Caco-2 (cell line): ENCODE measurements at places on chromosomes 2 and 18.

DNA sequence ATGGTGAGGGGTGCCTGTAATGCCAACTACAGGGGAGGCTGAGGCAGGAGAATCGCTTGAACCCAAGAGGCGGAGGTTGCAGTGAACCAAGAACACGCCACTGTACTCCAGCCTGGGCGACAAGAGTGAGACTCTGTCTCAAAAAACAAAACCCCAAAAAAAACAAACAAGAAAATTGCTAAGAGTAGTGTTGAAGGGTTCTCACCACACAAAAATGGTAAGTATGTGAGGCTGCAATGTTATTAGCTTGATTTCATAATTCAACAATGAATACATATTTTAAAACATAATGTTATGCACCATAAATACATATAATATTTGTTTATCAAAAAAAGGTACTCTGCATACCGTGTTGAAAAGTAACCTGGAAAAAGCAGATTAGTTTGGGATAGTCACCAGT, 45.8 kb downstream of the PSMG2 start:
- DNase-seq: no peak

- no peak for DNase-seq
These were observed 170.5 kb downstream of the ANKRD44 start for GRCh38 chr2:197140045-197140444.

DNA sequence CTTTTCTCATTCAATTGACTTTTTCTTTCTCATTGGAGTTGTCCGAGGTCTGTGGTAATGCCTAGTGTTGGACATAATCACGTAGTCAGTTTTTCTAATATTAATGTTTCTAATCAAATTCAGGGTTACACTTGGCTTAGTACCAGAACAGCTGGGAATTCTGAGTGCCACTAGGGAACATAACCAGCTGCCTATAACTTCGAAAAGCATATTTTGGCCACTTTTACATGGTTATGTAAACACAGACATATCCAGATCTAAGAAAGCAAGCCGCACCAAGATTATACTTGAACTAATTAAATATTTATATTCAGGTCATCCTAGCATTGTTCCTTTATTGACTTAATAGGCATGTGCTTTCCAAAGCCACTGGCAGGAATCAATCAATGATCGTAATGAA, 91.1 kb upstream of the ARHGAP28 start:
- DNase-seq: no peak

GRCh38 chr2:192060161-192060560, 134.6 kb downstream of the TMEFF2 start:
- no peak for DNase-seq

- DNase-seq: peak; percentile 48
These were observed 88.7 kb upstream of the ATL2 start for GRCh38 chr2:38465789-38466127.

- no peak for DNase-seq
These were observed 2.6 kb downstream of the TET3 start for GRCh38 chr2:73987109-73987947.

GRCh38 chr2:6237039-6237660, 545.0 kb downstream of the SOX11 start:
- no peak for DNase-seq

- DNase-seq: no peak
These were observed 395.6 kb downstream of the SPAG16 start for GRCh38 chr2:213679894-213680293.

GRCh38 chr18:21706386-21706865, 1.9 kb upstream of the ABHD3 start:
- DNase-seq: no peak

GRCh38 chr2:109206569-109207146, 77.7 kb downstream of the SH3RF3 start:
- DNase-seq: no peak

GRCh38 chr2:122358729-122359128, 603.3 kb downstream of the TSN start:
- no peak for DNase-seq

- no peak for DNase-seq
These were observed 273.5 kb downstream of the CDH20 start for GRCh38 chr18:61606759-61607158.

- DNase-seq: no peak
These were observed 60.3 kb downstream of the HPCAL1 start for GRCh38 chr2:10362898-10363454.

GRCh38 chr18:3725115-3725514, 275.1 kb downstream of the TGIF1 start:
- no peak for DNase-seq

- DNase-seq: no peak
These were observed 76.0 kb upstream of the SESTD1 start for GRCh38 chr2:179340678-179341077.

GRCh38 chr2:10990561-10991111, 78.9 kb downstream of the KCNF1 start:
- DNase-seq: no peak

DNA sequence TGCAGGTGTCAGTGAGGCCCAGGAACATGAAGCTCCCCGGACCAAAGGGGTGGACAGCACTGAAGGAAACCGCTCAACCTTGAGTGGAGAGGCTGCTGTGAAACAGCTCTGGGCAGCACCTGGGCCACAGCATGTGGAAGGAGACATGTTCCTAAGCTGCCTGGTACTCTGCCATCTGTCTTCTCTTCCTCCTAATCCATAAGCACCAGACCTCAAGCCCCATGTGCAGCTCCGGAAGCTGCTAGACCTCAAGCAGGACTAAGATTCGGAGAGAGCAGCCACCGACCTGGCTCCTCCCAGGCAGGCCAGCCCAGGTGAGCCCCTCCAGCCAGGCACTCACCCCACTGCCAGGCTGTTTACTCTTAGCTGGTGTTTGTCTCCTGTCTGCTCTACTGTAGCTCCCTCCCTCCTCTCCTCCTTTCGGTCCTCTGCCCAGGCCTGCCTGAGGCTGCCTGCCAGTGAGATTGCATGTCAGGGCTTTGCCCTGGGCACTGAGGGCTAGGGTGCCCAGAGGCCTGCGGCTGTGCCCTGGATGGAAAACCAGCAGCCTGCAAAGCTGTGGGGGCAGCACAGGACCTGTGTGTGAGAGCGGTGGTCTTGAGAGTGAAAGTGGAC, 53.7 kb downstream of the BCL11A start:
- no peak for DNase-seq

GRCh38 chr18:5302606-5303005, 7.1 kb upstream of the ZBTB14 start:
- DNase-seq: no peak

DNA sequence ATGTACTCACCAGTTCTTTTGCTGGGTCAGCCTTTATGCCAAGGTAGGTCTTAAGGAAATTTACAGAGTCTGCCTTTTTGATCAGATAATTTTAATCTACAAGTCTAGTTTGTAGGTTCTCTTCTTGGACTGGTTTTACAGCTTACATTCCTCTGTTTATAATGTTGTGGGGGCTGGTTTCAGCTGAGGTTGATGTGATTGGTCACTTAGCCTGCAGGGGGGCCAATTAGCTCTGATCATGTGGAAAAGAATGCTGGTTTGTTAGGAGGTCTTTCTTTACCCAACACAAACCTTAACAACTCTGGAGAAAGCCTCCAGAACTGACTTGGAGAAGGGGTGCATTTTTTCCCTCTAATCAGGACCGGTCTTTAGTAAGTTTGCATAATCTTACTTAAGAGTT, at the start of gene KCNJ13:
TSS of gene KCNJ13 (minus strand) at position 131 of the 400 bp plus-strand sequence. CDS start 5,203 bp downstream, outside the sequence.
- DNase-seq: peak; percentile 34

GRCh38 chr2:69366-70344, 23.4 kb upstream of the FAM110C start:
- DNase-seq: no peak

DNA sequence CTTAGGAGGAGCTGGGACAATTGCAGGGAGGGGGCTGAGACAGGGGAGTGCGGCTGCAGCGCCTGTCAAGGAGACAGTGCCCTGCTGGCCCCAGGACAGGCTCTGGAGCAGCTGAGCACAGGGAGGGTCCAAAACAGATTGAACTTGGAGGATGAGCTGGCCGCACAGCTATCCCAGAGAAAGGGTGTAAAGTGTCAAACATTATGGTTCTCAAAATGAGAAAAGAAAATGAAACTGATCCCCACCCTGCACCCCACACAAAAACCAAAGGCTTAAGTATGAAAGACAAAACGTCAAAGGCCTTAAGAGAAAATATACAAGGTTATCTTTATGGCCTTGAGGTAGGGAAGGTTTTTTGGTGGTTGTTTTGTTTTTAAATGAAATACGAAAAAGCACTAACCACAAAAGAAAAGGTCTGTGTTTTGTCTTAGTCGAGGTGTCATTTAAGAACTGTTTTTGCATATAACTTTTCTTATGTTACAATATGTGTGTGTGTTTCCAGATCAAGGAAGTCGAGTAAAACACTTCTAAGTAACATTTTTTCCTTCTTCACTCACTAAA, 111.8 kb downstream of the HDAC4 start:
- no peak for DNase-seq

DNA sequence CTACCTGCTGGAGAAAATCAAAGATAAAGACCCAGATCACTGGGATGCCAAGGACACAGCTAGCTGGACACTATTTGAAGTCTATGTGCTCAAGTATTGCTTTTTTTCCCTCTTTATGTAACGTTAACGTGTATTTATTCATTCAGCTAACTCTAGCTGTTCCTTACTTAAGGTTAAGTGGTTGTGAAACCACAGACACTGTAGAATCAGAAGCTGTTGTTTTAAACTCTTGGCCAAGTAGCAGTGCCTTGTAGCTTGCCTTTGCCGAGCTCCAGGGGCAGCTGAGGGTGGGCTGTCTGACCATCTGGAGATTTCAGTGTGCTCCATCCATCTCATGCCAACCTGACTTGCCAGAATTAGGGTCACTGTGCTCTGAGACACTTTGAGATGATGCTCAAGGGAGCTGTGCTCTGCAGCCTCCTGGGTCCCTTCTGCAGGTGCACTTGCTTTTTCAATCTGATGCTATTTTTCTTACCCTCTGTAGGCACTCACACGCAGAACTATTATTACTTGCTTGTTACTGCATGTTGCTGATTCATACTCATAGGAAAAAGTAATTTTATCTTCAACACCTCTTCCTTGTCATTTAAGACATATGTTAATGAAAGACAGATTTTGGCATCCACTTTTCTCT, 116.2 kb downstream of the METTL8 start:
- no peak for DNase-seq
